ENCODE measurements at places on chromosomes 3 and 15.

DNA sequence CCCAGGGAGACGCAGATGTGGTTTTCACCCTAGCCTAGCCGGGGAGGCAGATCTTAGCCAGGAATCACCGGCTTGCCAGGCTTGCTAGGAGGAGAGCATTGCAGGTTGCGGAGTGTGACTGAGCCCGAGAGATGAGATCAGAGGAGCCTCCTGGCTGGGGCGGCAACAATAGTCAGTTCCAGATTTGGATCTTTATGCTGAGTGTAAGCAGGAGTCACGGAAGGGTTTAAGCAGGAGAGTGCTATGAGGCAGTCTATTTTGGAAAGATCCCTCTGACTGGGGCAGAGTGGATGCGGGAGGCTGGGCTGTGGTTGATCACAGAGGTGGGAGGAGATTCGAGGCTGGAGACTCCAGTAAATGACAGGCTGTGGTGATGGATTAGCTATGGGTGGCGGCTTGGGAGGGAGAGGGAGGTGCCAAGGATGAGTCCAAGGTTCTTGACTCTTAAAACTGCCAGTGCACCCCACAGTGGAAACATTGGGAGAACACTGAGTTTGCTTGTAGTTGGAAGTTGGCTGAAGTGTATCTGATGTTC lies 10.4 kb upstream of the BAHD1 start:
- DNase-seq, result no peak

DNA sequence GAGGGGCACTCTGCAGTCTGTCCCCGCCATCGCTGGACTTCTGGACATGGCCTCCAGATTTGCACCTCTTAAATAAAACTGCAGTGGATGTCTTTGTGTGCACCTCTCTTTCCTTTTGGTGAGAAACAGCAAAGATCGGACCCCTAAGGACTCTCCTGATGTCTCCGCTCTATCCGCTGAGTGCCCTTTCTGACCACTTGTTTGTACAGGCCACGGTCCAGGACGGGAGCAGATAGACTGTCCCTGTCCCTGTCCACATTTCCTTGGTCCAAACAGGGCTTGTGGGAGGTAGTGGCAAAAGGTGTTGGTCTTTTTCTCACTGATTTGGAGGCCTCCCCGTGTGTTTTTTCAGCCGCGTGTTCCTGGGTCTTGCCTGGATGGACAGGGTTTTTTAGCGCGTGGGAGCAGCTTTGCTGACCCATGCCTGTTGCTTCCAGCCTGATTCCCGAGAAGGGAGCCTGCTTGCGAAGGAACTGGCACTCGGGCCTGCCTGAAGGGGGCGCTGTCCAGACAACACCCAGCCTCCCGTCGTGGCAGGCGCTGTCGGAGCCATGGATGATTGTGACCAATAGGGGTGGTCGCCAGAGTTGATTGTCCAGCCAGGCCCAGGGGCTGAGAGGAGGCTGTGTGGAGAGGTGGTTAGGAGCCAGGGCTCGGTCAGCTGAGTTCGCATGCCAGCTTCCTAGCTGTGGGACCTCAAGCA lies 13.2 kb upstream of the STAB1 start:
- no peak for DNase-seq

GRCh38 chr3:52683611-52684010 lies 2.1 kb downstream of the PBRM1 start:
- DNase-seq, result no peak

DNA sequence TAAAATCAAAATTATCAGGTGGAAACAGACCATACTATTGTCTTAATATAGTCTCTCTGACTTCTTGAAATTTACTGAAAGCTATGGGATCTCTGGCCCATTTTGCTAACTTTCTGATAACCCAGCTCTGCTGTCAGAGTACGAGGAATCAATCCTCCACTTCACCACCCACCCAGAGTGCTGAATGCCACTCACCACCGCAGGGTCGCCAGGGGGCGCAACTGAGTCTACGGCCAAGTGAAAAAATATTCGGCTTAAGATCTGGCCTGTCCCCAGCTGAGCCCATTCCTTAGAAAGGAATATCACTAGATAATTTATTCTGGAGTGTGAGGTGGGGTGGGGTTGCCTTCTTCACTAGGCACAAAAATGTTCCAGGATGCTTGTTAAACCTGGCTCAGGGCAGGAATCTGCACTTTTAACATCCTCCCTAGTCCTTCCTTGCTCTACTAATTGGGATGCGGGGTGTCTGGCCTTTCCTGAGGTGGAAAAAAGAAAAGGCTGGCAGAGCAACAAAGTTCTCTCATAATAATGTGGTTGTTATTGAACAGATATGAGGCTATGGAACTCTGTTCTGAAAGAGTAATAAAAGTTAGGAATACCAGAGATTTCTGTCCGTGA lies 520.6 kb downstream of the MFSD1 start:
- no peak for DNase-seq

- no peak for DNase-seq
Measured at GRCh38 chr15:34155859-34156258, 54.0 kb downstream of the PGBD4 start.

- DNase-seq, result no peak
Measured at GRCh38 chr15:80188251-80188650, 35.5 kb downstream of the FAH start.

GRCh38 chr15:90557186-90558084 lies 27.7 kb downstream of the CRTC3 start:
- no peak for DNase-seq

Measured in CD4-positive, alpha-beta T cell treated with Interleukin-21 for 1 hour (primary cell).